Skin of body (tissue), 3 donors: ENCODE measurements at places on chromosomes 2 and 18. TPM values are rescaled to one million over a fixed set of nuclear protein-coding genes. Genes with fewer than 3 reads are reported as not detected.

Gene EMILIN2
- 37.6 TPM for total RNA-seq

Gene GPBAR1
- total RNA-seq: 0.39 TPM

Gene L3MBTL4
- 17.5 TPM for total RNA-seq

Gene SLC16A14
- 8.2 TPM for total RNA-seq

DNA sequence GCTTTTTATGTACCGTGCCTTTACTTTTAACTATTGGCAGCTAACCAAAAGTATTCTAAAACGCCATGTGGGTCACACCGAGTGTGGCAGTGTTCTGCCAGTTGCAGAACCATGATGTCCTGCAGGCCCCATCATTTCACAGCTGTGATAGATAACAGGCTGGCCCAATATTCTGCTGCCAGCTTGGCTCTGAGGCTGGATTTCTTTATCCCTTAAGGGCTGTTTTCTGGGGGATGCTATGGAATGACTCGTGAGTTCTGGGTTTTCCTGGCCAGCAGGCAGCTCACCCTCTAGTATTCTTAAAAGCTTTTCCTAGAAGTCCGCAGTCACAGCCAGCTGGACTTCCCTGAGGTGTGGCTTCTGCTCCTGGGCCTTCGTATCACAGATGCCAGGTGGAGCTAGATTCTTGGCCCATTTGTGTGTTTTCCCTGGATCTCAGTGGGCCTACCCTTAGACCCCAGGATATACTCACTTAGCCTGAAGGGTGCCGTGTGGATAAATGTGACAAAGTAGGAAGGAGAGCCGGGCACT is 41.0 kb downstream of the FHOD3 start:
- no peak for DNase-seq

GRCh38 chr2:97653473-97653872 is 7.6 kb downstream of the COX5B start:
- no peak for DNase-seq
